ENCODE measurements at places on chromosomes 5 and 9.

DNA sequence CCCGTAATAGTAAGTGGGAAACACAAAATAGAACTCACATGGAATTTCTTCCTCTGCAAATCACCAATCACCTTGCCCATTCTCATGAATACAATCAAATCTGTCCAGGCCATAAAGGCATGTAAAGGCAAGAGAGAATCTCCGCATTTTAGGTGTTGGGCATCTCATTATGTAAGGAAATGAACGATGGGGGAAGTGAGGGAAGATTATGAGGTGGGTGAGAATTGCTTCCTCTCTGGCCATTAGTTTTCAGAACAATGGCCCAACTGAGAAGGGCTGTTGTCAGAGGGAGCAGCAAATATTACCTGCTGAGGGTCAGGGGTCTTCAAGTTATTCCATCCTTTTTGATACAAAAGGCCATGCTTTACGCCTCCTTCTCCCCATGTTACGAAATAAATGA lies 455.1 kb downstream of the ARHGEF28 start:
- no peaks in the 10 kb centered on the region for H3K27me3 ChIP-seq
- peaks cover 3% of the 10 kb centered on the region for H3K4me1 ChIP-seq
- DNase-seq, result no peak
- no peaks in the 10 kb centered on the region for H3K36me3 ChIP-seq

DNA sequence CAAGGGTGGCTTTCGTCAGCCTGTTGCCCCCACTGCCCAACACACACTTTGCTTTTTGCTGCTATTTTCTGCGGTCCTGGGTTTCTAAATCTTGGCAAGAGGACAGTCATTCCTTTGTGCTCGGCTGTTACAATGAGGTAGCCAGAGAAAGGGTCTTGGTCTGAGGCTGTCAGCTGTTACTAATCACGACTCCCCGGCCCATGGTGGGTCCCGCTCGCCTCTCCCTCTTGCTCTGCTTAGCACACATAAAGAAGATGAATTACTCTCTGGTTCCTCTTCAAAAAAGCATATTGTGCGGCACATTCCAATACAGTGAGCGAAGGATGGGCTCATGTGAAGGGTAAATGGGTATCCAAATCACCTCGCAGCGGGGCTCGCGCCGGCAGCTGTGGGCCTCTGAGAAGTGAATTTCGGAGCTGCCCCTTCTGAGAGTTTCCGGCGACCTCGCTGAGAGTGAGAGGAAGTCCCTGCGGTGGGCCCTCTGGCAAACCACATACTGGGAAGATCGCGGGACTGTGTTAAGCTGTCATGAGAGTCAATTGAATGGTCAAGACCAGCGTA lies 56.0 kb downstream of the SLC1A3 start:
- H3K4me1 ChIP-seq, result peaks cover 9% of the 10 kb centered on the region
- H3K4me3 ChIP-seq, result no peak overlapping the region
- no peaks in the 10 kb centered on the region for H3K36me3 ChIP-seq
- H3K27ac ChIP-seq, result no peak overlapping the region

- peak; percentile 89 for DNase-seq
- H3K4me3 ChIP-seq, result peak overlapping the region; percentile 14
- peaks cover 4% of the 10 kb centered on the region for H3K4me1 ChIP-seq
Observed at GRCh38 chr5:5270958-5271785, 131.0 kb downstream of the ADAMTS16 start.

- no peak for DNase-seq
- no peak overlapping the region for H3K4me3 ChIP-seq
- no peaks in the 10 kb centered on the region for H3K4me1 ChIP-seq
- no peaks in the 10 kb centered on the region for H3K27me3 ChIP-seq
- H3K27ac ChIP-seq, result no peak overlapping the region
Observed at GRCh38 chr5:55096182-55096581, 6.3 kb upstream of the GZMA start.

DNA sequence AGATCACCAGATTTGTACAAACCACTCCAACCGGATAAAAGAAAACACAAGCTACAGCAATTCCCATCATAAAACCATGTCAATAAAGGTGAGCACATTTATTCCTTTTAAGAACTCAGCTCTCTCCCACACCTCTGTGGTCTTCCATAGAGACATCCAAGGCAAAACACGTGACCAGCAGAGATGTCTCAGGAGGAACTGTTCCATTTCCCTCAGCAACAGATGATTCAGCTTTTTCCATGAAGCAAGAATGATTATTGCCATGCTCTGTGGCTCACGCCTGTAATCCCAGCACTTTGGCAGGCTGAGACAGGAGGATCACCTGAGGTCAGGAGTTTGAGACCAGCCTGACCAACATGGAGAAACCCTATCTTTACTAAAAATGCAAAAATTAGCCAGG lies 15.8 kb downstream of the GZMK start:
- H3K27ac ChIP-seq, result no peak overlapping the region
- no peaks in the 10 kb centered on the region for H3K4me1 ChIP-seq
- no peaks in the 10 kb centered on the region for H3K27me3 ChIP-seq
- H3K36me3 ChIP-seq, result no peaks in the 10 kb centered on the region
- no peak for DNase-seq

DNA sequence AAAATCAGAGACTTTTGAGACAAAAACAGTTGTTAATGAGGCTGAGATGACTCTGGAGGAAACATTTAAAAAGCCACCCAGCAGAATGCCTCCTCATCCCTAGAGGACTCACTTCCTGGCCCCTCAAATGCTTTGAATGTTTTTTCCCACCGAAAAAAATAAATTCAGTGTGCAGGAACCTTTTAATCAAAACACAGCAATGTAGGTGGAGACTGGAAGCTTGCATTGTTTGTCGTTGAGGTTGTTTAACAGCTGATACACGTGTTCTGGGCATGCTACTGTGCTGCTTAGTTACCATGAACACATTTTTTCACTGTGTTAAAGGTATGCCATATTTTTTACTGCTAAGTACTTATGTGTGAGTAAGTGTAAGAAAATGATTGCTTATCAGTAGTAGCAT lies 65.7 kb upstream of the ADCY2 start:
- no peak overlapping the region for H3K4me3 ChIP-seq
- no peak overlapping the region for H3K27ac ChIP-seq
- DNase-seq, result no peak
- no peaks in the 10 kb centered on the region for H3K4me1 ChIP-seq

- H3K27me3 ChIP-seq, result no peaks in the 10 kb centered on the region
- H3K27ac ChIP-seq, result no peak overlapping the region
- no peak overlapping the region for H3K4me3 ChIP-seq
- H3K36me3 ChIP-seq, result no peaks in the 10 kb centered on the region
- H3K4me1 ChIP-seq, result no peaks in the 10 kb centered on the region
Observed at GRCh38 chr5:74461251-74461650, 179.3 kb downstream of the ENC1 start.

GRCh38 chr5:69292306-69292705 lies 40.3 kb downstream of the CCDC125 start:
- DNase-seq, result no peak
- no peaks in the 10 kb centered on the region for H3K27me3 ChIP-seq
- H3K27ac ChIP-seq, result no peak overlapping the region
- no peaks in the 10 kb centered on the region for H3K4me1 ChIP-seq
- no peak overlapping the region for H3K4me3 ChIP-seq
